ENCODE measurements at places on chromosomes 13 and 19.
A peak's percentile ranks its signal among the peaks of the same experiment; 100 is the strongest.

DNA sequence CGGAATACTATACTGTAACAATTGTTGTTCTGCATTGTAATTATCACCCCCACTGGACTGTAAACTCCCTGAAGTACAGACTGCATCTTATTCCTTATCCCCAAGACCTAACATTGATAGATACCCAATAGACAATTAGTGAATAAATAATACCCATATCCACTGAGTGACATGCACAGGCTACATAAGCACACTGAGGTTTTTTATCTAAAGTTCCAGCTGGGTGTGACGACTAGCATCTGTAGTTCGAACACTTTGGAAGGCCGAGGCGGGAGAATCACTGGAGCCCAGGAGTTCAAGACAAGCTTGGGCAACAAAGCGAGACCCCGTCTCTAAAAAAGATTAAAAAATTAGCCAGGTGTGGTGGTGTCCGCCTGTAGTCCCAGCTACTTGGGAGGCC is 2.5 kb downstream of the KPNA3 start:
- no peak for DNase-seq

DNA sequence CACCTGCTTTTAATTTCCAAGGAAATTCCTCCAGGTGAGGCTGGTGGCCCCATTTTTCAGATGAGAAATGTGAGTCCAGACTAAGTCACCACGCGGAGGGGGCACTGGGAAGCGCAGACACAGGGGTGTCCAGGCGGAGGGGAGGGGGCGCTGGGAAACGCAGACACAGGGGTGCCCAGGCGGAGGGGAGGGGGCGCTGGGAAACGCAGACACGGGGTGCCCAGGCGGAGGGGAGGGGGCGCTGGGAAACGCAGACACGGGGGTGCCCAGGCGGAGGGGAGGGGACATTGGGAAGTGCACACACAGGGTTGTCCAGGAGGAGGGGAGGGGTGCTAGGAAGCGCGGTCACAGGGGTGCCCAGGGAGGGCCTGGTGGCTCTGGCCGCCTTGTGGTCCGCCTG is 3.5 kb downstream of the GRK1 start:
- no peak for DNase-seq

DNA sequence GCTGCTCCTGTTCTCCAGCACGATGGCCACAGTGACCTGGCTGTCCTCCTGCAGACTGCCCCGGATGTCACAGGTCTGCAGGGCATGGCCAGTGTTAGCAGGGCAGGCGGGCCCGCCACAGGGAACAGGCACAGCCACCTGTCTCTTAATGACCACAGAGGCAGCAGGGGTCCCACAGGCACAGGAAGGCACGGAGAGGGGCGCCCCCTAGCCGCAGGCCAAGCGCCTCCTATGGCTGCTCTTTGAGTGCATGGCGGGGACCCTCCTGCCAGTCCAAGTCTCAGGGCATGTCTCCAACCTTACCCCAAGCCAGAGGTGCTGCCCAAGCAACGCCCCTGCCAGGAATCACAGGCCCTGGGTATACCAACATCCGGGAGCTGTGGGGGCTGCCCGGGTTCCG is 14.1 kb downstream of the IZUMO4 start:
- no peak for DNase-seq

DNA sequence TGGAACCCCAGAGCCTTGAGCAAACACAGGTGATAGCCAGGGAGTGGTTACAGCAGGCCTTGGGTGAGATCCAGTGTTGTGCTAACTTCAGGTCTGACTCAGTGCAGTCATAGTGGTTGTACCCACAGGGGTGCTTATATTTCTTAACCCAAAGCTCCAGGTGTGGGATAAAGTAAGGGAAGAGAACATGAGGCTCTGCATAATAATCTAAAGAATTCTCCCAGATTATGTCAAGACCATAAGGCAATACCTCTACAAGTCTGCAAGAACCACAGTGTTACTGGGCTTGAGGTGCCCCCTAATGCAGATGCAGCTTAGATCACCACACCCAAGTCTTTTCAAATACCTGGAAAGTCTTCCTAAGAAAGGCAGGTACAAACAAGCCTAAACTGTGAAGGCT is 485.4 kb downstream of the RFC3 start:
- DNase-seq: no peak

- DNase-seq: peak; percentile 23
Observed at GRCh38 chr13:24279327-24280110, 29.9 kb upstream of the C1QTNF9 start.

- DNase-seq: peak; percentile 67
Observed at GRCh38 chr19:53545271-53546065, 7.5 kb downstream of the ZNF331 start.

DNA sequence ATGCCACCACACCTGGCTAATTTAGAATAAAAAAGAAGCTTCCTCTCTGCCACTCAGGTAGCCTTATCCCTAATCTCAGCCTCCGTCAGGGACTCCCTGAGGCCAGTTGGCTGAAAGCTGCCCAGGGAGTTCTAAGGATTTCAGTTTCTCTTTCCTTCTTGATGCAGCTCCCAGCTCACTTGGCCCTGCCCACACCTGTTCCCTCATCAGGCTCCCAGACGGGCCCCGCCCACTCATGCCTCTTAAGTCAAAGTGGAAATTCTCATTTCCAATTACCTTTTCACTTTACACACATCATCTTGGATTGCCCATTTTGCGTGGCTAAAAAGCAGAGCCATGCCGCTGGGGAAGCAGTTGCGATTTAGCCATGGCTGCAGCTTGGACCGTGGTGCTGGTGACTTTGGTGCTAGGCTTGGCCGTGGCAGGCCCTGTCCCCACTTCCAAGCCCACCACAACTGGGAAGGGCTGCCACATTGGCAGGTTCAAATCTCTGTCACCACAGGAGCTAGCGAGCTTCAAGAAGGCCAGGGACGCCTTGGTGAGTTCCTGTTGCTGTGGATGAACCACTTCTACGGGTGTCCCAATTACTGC is at the start of gene IFNL1:
Gene IFNL1, plus strand, starts transcription at position 353 of the 591 bp plus-strand sequence. Its CDS starts 15 bp downstream, at position 368.
- DNase-seq: peak; percentile 8

DNA sequence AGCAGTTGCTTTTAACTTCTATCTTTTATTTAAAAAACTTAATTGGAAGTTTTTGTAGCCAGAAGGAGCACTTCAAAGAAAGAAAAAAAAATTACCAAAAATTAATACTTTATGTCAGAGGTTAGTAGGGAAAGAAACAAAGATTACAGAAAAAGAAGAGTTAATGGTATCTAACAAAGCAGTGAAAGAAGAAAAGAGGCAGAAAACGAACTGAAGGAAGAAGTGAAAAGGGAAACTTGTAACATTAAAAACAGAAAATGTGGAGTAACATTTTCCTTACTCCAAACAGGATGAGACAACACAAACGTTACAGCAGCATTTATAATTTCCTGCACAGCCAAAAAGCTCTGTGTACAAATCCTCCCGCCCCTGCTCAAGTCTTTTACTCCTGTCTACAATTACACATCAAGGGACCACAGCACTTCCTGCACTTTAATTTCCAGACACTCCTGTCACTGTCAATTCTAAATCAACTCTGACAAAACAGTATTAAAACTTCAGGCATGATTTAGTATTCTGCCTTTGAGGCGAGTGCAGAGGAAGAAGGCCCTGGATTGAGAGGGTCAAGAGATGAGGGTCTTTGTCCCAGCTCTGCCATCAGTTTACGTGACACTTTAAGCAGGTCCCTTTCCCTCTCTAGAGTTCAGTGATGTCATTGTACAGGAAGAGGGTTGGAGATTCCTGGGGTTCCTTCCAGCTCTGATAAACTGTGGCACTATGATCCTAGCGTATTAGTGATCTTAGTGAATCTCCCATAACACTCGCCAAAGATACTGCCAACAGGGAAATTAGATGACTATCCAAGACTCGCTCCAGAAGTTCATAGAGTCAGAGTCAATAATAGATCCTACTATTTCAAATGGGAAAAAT is 53.2 kb upstream of the LSM14A start:
- no peak for DNase-seq

GRCh38 chr19:45275370-45275971 is 24.4 kb downstream of the MARK4 start:
- no peak for DNase-seq

DNA sequence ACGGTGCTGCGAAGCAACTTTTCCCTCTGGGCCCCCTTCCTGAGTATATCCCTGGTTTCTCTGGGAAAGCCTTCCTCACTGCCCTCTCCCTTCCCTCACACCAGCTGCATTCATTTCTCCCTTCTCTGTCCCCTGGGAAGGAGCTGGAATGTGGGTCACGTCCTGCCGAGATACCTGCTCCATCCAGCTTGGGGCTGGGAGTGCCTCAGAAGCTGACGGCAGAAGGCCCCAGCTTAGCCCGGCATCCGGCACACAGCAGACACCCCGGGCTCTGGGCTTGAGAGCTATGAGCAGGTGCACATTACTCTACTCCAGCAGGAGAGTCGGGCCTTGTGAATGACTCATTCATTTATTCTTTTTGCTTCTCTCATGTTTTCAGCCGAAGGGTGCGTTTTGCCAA is 170.6 kb downstream of the TEX29 start:
- DNase-seq: no peak

GRCh38 chr13:94859811-94860210 is 147.5 kb upstream of the SOX21 start:
- DNase-seq: no peak

DNA sequence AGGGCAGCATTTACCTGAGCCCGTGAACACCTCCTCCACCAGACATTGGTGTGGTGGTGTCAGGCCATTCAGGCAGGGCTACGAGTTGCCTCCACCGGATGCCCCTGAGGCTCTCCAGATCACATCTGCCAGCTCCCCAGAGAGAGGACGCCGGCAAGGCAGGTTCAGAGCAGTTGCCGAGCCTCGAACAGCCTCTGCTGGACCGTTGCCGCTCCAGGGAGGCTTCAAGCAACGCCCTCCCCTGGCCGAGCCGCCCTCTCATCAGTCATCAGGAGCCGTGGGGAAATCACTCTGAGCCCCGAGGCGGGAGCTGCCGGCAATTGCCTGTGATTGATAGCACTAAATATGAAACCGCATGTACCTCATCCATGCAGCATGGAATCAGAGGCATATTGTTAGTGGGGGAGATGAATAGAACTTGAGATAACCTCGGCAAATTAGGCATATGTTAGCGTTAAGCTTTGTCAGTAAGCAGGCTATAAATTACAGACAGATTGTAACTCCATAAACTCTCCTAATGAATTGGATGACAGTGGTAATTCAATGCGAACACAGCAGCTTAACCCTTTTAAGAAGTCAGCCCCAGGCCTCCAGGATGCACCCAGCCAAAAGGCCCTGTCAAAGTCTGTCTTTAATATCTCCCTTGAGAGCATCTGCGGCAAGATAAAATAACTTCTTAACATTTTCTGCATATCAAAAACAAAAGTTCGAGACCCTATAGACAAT is 29.8 kb upstream of the SPACA7 start:
- no peak for DNase-seq

GRCh38 chr19:18672606-18673337 is 10.7 kb upstream of the CRTC1 start:
- DNase-seq: no peak

DNA sequence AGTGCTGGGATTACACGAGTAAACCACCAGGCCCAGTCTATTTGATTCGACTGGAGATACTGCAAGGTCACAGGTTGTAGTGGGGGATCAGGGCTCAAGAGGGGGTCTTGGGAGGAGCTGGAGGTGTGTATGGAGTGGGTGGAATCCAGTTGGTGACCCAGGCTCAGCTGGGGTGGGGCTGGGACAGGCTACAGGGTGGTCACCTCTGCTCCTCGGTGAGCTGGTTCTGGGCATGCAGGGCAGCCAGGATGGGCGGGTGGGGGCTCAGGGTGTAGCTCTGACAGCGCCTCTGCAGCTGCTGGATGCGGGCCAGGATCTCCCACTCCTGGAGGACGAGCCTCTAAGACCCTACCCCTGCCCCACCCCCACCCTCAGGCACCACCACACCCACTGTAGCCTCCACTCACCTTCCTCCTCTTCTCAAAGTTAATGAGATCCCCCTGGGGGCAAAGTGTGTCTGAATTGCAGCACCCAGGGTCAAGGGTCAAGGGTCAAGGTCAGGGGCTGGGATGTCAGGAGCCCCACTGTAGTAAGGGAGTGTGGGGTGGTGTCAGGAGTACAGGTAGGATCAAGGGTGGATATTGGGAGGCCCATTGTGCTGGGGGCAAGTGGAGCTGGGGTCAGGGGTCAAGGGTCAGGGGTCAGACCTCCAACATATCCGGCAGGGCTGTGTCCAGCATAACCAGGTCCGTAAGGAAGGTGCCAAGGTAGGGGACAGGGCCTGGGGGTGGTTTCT is 17.1 kb downstream of the RGL3 start:
- DNase-seq: no peak

- DNase-seq: no peak
Observed at GRCh38 chr13:48220592-48220980, 12.4 kb upstream of the ITM2B start.

DNA sequence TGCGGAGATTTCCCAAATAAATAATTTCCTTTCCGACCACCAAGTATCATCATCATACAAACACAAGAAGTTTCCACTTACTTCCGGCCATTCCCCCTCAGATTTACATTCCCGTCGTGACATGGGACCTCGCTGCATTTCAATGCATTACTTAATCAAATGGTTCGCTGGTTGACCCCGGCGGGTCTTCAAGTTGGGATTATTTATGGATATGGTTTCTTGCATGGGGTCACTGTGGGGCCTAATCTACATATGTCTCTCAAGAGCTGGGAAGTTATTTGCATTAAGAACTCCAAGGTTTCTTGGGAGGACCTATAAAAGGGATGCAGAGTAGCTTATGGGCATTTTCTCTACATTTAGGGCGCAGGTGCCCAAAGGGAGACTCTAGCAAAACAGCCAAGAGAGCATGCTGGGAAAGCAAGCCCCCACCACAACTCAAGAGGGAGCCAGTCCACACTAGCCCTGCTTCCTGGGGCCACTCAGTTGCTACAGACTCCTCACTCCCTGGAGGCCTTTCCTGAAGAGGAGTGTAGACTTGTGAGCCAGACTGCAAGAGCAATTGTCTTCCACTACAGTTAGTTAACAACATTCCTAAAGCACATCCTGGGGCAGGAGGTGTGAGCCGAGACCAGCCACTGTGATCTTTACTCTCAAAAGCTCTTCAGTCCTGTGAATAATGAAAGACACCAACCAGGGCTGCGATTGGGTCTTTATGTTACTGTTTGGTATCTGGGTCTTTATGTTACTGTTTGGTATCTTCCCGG is 125.3 kb downstream of the KATNAL1 start:
- no peak for DNase-seq

DNA sequence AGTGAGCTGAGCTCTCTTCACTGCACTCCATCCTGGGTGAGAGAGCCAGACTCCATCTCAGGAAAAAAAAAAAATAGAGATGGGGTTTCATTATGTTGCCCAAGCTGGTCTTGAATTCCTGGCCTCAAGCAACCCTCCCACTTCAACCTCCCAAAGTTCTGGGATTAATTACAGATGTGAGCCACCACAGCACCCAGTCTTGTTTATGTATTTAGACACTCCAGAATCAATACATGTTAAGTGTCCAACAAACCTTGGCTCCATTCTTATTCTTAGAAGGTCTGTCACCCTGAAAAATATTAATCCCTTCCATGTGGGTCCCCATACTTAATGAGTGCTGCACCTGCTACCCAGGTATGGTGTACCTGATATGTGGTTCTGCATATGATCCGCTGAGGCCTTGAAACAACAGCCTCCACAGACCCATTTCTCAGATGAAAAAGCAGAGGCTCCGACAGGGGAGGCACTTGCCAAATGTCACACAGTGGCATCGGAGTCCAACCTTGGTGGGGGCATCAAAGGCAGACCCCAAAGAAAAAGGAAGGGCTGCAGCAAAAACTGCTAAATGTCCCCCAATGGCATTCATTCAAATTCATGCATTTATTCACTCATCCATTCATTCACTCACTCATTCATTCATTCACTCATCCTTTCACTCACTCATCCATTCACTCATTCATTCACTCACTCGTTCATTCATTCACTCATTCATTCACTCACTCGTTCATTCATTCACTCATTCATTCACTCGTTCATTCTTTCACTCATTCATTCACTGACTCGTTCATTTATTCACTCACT is 16.7 kb downstream of the TICAM1 start:
- no peak for DNase-seq

- DNase-seq: no peak
Observed at GRCh38 chr13:27905650-27906049, 14.2 kb upstream of the PDX1 start.
